ENCODE measurements at places on chromosomes 16 and 17.
A peak's percentile ranks its signal among the peaks of the same experiment; 100 is the strongest.

- peak; percentile 52 for DNase-seq
These were observed 19.5 kb downstream of the ATP2A3 start for GRCh38 chr17:3944485-3945388.

DNA sequence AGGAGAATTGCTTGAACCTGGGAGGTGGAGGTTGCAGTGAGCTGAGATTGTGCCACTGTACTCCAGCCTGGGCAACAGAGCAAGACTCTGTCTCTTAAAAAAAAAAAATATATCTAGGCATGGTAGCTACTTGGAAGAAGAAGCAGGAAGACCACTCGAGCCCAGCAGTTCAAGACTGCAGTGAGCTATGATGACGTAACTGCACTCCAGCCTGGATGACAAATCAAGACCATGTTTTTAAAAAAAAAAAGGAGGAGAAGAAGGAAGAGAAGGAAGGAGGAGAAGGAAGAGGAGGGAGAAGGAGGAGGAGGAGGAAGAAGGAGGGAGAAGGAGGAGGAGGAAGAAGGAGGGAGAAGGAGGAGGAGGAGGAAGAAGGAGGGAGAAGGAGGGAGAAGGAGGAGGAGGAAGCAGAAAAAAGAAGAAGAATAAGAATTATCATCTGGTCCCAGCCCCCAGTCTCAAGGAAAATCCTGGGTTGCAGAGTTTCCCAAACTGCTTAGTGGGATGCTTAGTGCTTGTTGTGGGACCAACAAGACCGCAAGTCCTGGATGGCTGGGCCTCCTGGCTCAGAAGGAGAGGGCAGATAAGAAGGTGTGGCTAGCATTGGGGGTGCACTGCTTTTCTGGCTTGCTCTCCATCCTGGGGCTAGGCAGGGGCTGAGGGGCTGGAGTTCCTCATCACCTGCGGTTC, 3.7 kb upstream of the DRC7 start:
- DNase-seq = peak; percentile 14

DNA sequence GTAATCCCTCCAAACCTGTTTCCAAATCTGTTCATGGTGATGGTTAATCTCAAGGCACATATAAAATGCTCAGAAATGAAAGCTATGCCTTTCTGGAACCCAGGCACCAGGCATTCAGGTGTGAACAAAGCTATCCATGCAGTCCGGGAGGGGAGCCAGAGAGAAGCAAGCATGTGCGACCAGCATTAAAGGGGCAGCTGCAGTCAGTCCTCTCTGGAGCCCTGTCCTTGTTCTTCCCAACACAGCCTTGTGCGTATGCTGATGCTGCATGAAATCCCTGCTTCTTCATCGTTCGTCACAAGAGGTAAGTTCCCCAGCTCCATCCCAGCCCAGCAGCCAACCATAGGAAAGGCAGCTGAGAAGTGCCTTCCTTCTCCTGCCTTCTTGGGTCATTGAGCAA, 148.7 kb downstream of the GRIN2A start:
- DNase-seq = no peak

DNA sequence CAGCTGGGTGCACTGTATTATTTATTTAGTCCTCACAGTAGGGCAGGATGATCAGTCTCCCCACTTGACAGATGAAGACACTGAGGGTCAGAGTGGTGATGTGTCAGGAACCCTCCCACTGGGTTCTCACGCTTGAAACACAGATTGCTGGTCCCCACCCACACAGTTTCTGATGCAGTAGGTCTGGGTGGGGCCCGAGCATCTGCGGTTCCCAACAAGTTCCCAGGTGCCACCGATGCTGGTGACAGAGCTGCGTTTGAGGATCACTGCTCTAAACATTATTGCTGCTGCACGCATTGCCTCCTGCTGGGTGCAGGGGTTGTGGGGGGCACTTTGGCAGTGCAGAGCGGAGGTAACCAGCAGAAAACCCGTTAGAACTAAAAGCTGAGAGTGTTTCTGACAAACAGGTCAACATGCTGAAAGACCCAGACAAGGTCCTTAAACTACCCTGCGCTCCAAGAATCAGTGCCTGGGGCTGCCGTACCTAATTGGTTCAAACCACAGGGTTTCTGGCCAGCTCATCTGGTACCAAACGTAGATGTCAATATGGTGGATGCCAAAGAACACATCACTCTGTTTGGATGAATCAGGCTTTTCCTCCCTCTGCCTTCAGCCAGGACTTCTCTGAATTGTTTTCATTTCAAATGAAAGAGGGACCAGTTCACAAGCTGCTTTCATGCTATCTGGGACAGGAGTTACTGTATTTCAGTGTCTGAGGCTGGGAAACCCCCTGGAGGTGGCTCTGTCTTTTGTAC, 76.0 kb downstream of the ABCC1 start:
- peak; percentile 79 for DNase-seq

- DNase-seq = no peak
These were observed 51.5 kb downstream of the ENGASE start for GRCh38 chr17:79126139-79126538.
